ENCODE measurements at places on chromosomes 4 and X.

- H3K36me3 ChIP-seq = no peaks in the 10 kb centered on the region
- H3K4me1 ChIP-seq = peaks cover 7% of the 10 kb centered on the region
Measured at GRCh38 chr4:152992027-152992426, 55.9 kb downstream of the FHDC1 start.

DNA sequence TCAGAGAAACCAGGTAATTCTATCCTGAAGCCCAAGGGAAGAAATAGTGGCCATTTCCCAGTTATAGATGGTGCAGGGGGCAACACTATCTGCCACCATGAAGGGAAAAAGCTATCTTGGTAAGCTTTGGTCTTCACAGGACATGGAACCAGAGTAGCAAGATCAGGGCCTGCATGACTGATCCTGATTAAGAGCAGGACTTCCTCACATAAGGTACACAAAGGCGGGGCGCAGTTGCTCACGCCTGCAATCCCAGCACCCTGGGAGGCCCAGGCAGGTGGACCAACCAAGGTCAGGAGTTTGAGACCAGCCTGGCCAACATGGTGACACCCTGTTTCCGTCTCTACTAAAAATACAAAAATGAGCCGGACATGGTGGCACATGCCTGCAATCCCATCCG is 148.4 kb upstream of the USP9X start:
- DNase-seq = no peak
- no peaks in the 10 kb centered on the region for H3K36me3 ChIP-seq

DNA sequence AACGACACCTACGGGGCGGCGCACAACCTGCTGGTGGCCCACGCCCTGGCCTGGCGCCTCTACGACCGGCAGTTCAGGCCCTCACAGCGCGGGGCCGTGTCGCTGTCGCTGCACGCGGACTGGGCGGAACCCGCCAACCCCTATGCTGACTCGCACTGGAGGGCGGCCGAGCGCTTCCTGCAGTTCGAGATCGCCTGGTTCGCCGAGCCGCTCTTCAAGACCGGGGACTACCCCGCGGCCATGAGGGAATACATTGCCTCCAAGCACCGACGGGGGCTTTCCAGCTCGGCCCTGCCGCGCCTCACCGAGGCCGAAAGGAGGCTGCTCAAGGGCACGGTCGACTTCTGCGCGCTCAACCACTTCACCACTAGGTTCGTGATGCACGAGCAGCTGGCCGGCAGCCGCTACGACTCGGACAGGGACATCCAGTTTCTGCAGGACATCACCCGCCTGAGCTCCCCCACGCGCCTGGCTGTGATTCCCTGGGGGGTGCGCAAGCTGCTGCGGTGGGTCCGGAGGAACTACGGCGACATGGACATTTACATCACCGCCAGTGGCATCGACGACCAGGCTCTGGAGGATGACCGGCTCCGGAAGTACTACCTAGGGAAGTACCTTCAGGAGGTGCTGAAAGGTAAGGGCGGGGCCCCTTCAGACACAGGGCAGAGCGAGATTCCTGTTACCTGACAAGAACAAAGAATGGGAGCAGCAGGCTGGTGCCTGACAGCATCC is 11.7 kb downstream of the RPL9 start:
- peak overlapping the region; percentile 94 for H3K27ac ChIP-seq
- H3K4me3 ChIP-seq = peak overlapping the region; percentile 93
- peak; percentile 84 for DNase-seq
- peaks cover 24% of the 10 kb centered on the region for H3K4me1 ChIP-seq
- H3K36me3 ChIP-seq = peaks cover 3% of the 10 kb centered on the region
- H3K27me3 ChIP-seq = no peaks in the 10 kb centered on the region

GRCh38 chrX:113743069-113743468 is 840.8 kb upstream of the HTR2C start:
- H3K4me3 ChIP-seq = peak overlapping the region; percentile 75
- H3K27me3 ChIP-seq = no peaks in the 10 kb centered on the region

DNA sequence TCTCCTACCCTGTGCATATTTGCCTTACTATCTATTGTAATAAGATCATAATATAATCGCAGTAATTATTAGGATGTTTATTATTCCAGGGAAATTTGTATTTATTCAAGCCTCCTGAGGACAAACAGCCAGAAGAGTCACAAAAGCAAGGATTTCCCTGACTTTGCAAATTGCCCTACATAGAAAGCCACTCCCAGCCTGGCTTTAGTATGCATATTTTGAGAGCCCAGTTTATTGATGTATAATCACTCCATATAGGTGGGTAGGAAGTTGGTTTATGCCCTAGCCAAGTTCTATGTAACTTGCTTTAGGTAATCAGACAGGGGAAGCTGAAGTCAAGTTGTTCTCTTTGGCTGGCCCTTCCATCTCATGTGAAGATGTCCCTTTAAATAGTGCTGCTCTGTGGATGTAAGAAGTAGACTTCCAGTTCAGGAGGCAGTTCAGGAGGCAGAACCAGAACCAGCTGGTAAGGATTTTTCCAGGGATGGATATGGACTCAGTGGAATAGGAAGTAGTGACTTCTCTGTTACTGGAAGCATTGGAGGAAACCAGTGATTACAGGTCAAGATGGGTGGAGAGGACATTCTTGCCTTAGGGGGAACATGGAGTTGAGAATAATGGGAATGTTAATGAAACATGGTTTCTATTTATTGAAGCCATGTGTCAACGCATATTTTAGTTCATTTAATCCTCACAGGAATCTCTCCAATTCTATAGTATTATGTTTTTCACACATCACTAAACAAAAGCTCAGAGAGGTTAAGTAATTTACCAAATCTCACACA is 70.5 kb upstream of the KIT start:
- no peak overlapping the region for H3K27ac ChIP-seq
- no peak overlapping the region for H3K4me3 ChIP-seq
- H3K27me3 ChIP-seq = no peaks in the 10 kb centered on the region
- no peaks in the 10 kb centered on the region for H3K36me3 ChIP-seq
- no peaks in the 10 kb centered on the region for H3K4me1 ChIP-seq

GRCh38 chrX:11756354-11757318 is 1.4 kb upstream of the MSL3 start:
- DNase-seq = no peak
- H3K4me1 ChIP-seq = peaks cover 13% of the 10 kb centered on the region
- no peaks in the 10 kb centered on the region for H3K36me3 ChIP-seq
- no peaks in the 10 kb centered on the region for H3K27me3 ChIP-seq

- H3K36me3 ChIP-seq = no peaks in the 10 kb centered on the region
- H3K27me3 ChIP-seq = peaks cover 3% of the 10 kb centered on the region
- H3K4me1 ChIP-seq = no peaks in the 10 kb centered on the region
- no peak overlapping the region for H3K4me3 ChIP-seq
- peak; percentile 7 for DNase-seq
- H3K27ac ChIP-seq = no peak overlapping the region
Measured at GRCh38 chr4:89254847-89255246, 52.8 kb downstream of the GPRIN3 start.

- H3K27ac ChIP-seq = no peak overlapping the region
- H3K4me3 ChIP-seq = no peak overlapping the region
- no peak for DNase-seq
- H3K4me1 ChIP-seq = no peaks in the 10 kb centered on the region
- H3K36me3 ChIP-seq = no peaks in the 10 kb centered on the region
Measured at GRCh38 chr4:155339588-155339987, 37.2 kb downstream of the MAP9 start.

- no peak for DNase-seq
- H3K4me3 ChIP-seq = no peak overlapping the region
- no peaks in the 10 kb centered on the region for H3K36me3 ChIP-seq
- peaks cover 11% of the 10 kb centered on the region for H3K4me1 ChIP-seq
- H3K27ac ChIP-seq = no peak overlapping the region
Measured at GRCh38 chr4:185642907-185643306, 107.6 kb upstream of the PDLIM3 start.

DNA sequence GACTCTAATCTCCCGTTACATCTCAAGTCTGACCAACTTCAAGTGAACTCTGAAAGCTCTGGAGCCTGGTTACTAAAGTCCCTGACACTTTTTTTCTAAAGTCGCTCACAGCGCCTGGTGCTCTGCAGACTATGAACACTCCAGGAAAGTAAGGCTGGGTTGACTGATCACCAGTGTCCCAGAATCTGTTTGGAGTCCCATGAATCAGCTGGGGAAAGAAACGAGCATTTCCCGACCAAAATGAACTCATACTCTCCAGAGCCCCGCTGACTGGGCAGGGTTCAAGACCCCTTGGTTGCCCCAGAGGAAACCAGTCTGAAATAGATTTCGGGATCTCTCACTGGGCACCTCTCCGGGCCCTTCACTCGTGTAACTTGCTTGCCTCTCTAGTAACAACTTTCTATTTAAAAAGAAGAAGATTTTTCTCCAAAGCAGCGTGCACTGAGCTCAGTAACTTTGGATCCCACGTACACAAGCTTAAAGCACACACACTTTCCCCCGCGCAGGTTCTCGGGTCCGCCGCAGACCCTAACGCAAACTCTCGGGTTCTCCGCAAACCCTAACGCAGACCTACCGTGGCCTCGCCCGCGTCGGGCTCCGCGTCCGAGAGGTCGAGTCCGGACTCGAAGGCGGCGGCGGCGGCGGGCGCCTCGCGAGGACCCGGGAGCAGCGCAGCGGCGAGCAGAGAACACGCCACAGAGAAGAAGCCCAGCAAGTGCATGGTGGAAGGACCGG is 964 bp downstream of the VEGFC start:
- H3K27ac ChIP-seq = no peak overlapping the region
- DNase-seq = no peak
- H3K4me3 ChIP-seq = peak overlapping the region; percentile 47

DNA sequence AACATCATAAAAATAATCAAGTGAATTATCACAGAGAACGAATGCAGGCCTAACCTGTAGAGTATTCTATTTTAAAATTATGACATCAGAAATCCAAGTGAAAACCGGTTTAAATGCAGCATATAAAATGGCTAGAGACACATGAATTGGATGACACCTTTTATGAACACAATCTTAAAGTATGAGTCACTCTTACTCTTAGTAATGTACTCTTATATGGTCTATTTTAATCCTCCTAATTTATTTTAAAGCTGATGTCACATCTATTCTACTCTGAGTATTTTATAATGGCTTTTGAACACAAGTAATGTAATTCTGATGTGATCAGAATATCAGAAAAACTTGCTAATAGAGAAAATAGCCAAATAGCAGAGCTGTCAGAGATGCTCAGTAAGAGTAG is 161.4 kb upstream of the RADX start:
- H3K4me3 ChIP-seq = no peak overlapping the region
- H3K27me3 ChIP-seq = no peaks in the 10 kb centered on the region
- DNase-seq = no peak

GRCh38 chrX:1502241-1502640 is 34.7 kb downstream of the P2RY8 start:
- DNase-seq = peak; percentile 89
- peaks cover 32% of the 10 kb centered on the region for H3K4me1 ChIP-seq
- H3K36me3 ChIP-seq = peaks cover 5% of the 10 kb centered on the region
- H3K27me3 ChIP-seq = no peaks in the 10 kb centered on the region
- H3K4me3 ChIP-seq = peak overlapping the region; percentile 76

DNA sequence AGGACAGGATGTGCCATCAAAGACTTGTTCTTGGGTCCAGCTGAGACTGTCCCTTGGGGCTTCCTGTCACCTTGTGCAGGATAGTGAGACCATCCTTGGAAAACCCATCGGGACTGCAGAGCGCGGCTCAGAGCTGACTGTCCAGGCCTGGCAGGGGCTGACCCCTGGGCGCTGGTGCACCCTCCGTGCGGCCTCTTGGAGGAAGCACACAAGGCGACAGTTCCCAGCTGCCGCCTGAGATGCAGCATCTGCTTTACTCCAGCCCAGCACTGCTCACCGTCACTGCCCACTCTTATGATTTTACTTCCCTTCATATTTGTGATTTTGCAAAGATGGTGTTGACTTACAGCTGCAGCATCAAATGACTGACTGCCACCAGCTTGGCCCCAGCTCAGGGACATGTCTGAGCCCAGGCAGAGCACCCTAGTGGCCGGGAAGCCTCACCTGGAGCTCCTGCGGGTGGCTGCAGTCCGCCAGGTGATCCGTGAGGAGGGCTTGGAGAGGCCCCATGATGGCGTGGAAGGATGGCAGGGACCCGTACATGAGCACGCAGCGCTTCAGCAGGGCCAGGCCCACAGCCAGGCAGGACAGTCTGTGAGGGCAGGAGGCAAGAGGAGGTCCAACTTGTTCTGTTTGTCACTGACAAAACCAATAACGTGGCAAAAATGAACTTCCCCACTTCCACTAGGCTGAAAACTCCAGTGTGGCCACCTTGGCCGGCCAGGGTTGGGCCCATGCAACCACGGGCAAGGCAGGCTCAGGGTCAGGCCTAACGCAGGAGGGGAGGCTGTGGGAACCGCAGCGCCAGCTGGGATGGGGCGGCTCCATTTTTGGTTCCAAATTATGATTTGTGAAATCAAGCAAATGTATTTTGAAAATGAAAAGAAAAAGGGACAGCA is 21.8 kb downstream of the NOP14 start:
- H3K4me3 ChIP-seq = peak overlapping the region; percentile 27
- H3K4me1 ChIP-seq = peaks cover 7% of the 10 kb centered on the region
- peaks cover 16% of the 10 kb centered on the region for H3K36me3 ChIP-seq
- H3K27me3 ChIP-seq = no peaks in the 10 kb centered on the region

GRCh38 chrX:136319600-136319999 is 18.8 kb downstream of the ADGRG4 start:
- no peaks in the 10 kb centered on the region for H3K36me3 ChIP-seq
- no peak overlapping the region for H3K4me3 ChIP-seq
- no peaks in the 10 kb centered on the region for H3K4me1 ChIP-seq
- no peak overlapping the region for H3K27ac ChIP-seq
- DNase-seq = no peak

DNA sequence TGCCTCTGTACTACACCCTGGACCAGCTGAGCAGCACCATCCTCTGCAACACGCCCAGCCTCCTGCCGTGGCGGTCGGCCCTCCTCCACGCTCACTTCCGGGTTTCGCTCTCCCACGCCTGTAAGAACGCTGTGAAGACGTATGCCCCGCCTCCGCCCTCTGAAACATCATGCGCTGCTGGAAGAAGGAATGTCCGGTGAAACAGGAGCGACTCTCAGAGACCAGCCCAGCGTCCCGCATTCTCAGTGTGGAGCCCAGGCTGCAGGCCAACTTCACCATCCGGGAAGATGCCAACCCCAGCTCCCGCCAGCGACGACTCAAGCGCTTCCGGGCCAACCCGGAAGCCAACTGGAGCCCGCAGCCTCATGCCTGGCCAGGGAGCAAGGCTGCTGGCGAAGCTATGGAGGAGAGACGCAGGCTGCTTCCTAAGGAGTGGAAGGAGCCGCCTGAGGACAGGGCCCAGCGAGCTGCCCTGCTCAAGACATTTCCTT is 186.1 kb upstream of the SLITRK2 start:
- no peaks in the 10 kb centered on the region for H3K4me1 ChIP-seq
- no peaks in the 10 kb centered on the region for H3K27me3 ChIP-seq
- H3K36me3 ChIP-seq = no peaks in the 10 kb centered on the region
- H3K4me3 ChIP-seq = no peak overlapping the region

DNA sequence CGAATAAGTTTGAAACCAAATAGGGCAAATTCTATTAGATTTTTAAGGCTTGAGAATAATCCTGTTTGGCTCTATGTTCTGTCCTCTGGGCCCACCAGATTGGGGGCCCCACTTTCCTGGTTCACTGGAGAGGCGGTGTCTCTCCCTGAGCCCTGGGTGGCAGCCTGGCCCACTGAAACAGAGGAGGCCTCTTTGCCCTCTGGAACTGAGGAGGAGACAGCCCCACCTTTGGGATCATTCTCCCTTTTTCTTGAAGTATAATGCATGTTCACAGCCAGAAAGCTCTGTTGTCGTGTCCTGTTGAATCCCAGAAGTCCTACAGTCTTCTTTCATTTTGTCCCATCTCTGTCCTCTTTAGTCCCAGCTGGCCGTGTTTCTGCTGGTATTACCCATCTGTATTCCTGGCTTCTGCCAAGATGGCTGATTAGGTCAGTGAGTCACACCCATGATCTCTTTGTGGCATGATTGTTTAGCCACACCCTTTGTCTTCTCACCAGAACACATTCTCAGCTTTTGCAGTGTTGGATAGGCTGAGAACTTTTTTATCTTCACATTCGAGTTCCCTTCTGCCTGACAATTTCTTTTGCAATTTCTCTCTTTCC is 8.1 kb upstream of the TBC1D25 start:
- no peaks in the 10 kb centered on the region for H3K36me3 ChIP-seq
- peaks cover 3% of the 10 kb centered on the region for H3K4me1 ChIP-seq
